ENCODE measurements at places on chromosomes 4 and X.

DNA sequence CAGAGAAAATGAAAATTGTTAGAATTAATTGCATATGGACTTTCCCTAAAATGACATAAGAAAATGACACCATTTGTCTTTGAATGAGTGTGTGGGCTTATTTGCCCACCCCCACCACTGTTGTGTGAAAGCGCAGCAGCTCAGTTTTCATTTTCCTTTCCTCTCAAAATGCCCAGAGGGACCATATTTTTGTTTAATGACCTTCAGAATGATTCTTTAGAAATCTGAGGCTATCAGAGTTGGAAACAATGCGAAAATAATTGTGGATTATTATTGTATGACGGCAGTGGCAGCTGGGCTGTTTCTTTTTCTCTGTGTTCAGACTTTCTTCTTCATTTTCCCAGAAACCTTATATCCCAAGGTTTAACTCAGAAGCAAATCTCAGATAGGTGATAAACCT, 44.6 kb upstream of the TEX13A start:
- DNase-seq, result no peak

DNA sequence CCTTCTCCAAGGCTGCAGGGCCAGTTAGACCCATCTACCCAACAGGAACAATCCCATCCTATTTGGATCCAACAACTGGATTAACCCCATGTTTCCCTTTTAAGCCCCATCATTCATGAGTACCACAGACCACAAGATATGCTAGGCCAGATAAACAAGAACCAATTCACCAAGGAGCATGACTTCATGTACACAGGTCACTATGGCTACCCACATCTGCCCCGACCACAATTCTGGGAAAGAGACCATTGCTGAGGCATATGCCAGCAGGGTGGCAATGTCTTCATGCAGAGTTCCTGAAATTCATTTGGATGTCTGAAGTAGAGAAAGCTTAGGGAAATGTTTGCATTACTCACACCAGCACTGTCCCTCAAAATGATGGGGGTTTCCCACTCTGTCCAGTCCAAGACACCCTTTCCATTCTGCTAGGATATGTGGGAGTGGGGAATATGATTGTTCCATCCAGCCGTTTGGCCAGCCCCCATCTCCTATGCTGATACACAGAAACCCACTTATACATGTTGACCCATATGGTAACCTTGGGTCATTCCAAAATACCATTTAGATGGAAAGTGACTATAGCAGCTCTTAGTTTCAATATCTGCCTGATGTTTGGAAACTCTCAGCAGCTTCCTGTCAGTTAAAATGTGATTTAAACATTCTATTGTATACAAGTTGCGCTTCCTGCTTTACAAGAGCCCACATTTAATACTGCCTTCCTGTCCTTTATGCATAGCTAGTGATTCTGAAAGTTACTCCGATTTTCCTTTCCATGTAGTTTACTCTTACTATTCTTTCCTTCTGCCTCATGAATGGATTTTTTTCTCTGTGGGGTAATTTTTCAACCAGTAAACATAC, 129.0 kb downstream of the AMMECR1 start:
- DNase-seq, result peak; percentile 16

DNA sequence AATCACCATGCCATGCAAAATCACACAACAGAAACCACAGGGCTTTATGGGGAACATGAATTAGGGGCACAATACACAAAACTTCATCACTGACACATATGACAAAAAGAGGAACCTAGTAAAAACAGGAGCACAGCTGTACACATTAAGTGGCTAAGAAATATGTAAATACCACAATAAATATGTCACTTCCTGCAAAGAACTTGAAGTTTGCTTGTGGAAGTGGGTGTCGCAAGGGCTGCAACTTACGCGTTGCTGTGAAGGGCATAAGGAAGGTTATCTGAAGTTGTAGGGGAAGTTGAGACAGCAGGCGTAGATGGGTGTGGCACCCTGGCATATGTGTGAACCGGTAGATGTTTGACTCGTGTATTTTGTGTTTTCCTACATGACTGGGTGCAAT, 42.4 kb downstream of the CLCN4 start:
- DNase-seq, result no peak

GRCh38 chr4:123749383-123749782, 352.8 kb downstream of the SPRY1 start:
- DNase-seq, result no peak

GRCh38 chr4:38762560-38762959, 20.2 kb downstream of the TLR10 start:
- DNase-seq, result no peak

GRCh38 chr4:47615385-47615784, 130.3 kb downstream of the ATP10D start:
- DNase-seq, result no peak

DNA sequence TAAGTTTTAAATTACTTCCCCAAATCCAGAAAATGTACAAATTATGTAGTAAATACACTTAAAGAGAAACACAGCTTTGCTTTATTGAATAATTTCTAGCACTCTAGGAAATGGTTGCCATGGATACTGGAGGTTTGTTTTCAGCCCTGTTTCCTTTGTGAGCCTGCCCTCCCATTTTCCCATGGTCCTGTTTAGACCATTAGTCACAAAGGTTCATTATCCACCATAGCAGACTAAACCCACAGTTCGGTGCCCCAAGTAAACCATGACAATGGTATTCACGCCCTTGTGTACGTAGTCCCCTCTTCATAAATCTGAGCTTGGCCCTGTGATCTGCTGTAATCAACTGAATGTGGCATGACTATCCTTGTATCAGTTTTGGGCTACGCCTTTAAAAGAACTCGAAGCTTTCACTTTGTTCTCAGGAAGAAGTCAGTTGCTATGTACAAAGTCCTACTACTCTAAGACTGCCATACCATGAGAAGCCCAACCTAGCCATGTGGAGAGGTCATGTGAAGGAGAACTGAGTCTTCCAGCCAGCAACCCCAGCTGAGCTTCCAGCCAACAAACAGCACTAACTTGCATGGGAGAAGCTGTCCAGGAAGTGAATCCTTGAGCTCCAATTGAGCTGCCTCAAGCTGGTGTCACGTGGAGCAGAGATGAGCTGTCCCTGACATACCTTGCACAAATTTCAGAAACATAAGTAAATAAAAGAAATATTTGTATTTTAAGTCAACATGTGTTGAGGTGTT, 300.4 kb downstream of the LDB2 start:
- no peak for DNase-seq

- no peak for DNase-seq
Observed at GRCh38 chr4:2298532-2298991, 36.7 kb upstream of the MXD4 start.

- no peak for DNase-seq
Observed at GRCh38 chrX:12396584-12396983, 258.3 kb downstream of the FRMPD4 start.

DNA sequence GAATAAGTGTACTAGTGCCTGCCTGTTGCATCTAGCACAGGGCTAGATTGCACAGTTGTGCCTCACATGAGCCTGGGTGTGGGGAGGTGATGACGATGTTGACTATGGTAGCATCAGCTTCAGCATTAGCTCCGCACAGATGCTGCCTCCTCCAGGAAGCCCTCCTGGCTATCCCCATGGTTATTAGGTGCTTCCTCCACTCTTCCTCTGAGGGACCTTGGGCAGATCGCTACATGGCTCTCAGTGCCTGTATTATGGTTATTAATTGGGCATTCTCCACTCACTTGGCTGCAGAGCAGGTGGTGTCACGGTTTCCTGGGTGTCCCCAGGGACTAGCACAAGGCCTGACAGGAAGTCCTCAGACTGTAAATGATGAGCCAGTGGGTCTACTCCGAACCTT, 325.6 kb downstream of the ARHGAP10 start:
- no peak for DNase-seq

GRCh38 chrX:129958083-129958465, 24.4 kb upstream of the BCORL1 start:
- no peak for DNase-seq

DNA sequence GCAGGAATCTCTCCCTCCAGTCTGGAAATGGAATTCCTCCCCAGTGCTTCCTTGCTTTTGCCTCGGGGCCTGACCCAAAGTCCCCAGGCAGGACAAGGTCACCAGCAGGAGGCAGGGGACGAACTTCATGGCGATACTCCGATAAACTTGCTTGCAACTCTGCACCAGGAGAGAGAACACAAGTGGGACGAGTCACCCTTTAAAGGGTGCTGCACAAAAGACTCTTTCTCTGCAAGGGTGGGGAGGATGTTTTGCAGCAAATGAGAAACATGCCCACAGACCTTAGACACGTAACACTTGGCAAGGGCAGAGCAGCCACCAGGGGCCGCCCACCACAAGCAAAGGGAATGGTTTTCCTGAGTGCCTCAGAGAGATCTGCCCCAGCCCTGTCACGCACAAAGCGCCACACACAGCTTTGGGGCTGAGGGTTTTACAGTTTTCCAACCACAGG, at the start of gene FGFBP2:
Gene FGFBP2 (minus strand): TSS at position 175 of the 451 bp plus-strand sequence. CDS start 46 bp downstream, at position 129.
- DNase-seq, result peak; percentile 66

- DNase-seq, result no peak
Observed at GRCh38 chrX:153714256-153714655, 9.9 kb downstream of the BCAP31 start.

DNA sequence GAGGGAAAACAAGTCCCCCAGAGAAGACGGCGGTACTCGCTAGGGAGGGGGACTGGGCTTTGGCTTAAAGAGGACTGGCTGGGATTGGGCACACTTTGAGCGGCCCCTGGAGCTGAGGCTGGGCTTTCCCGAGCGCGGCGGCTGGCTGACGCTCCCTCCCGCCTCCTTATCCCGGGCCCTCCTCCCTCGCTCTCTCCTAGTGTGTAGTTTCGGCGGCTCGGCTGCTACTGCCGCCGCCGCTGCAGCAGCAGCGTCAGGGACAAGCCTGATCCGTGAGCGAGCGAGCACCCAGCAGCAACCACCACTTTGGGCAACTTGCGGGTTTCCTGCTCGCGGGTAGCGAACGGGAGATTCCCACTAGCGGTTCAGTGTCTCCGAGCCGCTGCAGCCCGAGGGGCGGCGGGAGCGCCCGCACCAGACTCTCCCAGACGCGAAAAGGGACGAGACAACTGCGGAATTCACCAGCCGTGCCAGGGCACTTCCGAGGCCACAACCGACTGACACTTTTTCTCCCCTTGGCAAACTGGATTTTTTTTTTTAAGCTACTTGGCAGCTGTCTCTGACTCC, 632 bp upstream of the PCDH7 start:
- no peak for DNase-seq

DNA sequence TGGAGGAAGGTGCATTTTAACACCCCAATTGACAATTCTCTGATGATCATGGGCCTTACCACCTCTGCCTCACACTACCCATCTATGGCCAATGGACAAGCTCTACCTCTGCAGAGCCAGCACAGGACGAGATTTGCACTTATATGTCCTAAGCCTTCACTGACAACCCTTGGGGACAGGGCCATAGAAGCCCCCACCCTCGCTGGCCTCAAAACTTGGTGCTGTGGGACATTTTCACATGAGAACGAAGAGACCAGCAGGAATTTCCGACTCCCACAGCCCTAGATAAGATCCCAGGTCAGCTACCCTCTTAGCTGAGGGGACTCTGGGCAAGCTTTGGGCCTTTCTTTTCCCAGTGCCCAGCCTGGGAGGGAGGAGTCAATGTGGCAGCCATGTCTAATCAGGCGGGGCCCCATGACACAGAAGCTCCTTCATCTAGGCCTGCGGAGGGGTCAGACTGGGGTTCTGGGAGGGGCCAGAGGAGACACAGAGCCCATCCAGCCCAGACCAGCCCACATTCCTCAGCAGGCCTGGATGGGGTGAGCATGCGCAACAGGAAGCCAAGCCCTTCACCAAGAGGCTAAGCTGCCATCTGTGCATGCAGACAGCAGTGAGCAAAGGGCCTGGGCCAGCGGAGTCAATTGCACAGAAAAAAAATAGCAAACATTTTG, 12.1 kb downstream of the PJA1 start:
- no peak for DNase-seq

- no peak for DNase-seq
Observed at GRCh38 chr4:4480205-4480604, 61.6 kb downstream of the STX18 start.

DNA sequence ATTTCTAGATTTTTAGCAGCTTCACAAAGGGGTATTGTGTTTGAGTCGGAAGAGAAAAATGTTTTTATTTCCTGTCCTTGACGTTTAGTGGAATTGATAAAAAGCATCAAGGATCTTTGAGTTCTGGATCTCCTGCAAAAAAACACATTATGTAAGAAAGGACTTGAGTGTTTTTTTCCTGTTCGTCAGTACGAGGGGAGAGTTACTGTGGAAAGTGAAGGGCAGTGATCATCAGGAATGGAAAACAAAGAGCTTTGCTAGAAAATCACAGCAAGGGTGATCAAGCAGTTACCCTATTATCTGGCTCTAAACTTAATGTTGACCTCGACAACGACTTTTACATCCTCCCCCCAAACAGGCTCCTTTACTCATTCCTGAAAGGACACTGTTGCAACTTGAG, 7.3 kb downstream of the LIMCH1 start:
- no peak for DNase-seq

DNA sequence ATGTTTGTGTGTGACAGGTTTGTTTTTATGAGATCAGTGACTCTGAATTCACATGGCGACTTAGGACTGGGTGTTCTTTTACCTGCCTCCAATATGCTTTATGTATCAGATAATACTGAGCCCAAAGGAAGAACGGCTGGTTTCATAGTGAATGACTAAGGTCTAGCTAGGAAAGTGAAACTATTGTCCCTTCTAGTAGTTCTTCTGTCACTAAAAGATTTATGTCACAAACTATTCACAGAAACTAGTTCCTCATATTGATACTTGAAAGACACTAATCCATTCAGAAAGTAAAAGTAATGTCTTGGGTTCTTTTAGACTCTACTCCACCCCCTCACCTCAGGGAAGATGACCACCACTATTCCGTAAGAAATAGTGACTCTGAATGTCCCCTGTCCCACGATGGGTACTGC, 81.7 kb downstream of the EGF start:
- peak; percentile 36 for DNase-seq

DNA sequence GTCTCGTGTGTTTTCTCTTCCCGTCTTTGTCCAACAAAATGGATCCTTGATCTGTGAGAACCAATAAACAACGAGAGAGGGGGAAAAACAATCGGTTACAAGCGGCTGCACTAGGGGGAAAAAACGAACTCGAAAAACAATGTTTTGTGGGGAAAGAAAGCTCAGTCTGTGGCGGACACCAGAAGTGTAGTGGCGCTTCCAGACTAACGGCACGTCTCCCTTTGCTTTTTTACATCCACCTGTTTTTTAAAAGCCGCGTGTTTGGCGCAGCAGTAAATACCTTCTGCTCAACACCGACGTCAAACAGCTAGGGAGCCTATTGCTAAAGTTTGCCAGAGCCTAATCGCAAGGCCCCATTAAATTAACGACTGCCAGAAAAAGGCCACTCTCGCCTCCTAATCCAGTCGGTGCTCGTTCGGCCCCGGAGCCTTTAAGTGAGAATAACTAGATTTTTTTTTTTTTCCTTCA, 3.3 kb downstream of the NKX6-1 start:
- DNase-seq, result no peak
